ENCODE measurements at places on chromosomes 12 and 14.

DNA sequence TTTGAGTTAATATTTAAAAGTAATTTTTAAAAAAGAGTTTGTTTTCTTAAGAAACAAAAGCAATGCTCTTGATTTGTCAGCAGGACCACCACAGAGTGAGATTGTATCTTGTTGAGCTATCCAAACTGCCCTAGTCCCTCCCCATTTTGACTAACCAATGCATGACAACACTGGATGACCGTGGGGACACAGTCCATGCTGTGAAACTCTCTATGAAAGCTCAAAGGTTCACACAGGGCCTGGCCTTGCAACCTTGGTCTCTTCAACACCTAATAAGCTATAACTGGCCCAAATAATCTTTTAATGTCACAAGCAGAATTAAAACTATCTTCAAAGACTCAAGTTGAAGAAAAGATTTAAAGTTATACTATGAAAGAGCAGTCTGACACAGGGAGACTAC is 13.5 kb downstream of the ETFRF1 start:
- no peak for DNase-seq

DNA sequence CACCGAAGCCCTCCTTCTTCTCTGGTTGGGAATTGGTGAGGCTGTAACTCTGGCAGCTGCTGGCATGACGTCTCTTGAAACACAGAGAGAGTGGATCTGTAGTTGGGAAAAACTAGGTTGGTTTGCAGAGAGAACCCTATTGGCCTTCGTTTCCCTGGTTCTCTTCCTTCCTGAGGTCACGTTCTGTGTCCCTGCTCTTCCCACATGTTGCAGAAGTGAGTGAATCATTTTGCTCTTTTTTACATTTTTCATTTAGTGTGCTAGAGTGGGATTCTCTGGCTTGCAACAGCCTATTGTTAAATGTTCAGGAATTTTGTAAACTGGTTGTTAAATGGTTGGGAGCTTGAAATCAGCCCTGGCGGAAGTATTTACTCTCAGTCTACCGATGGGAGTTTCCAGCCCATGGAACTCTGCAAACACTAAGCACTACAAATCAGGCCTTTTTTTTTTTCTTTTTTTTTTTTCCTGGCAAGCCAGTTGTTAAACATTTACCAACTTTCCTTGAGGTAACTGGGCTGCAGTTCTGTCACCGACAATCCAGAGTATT is 26.8 kb upstream of the CKAP4 start:
- DNase-seq: no peak

GRCh38 chr12:96513681-96514080 is 24.3 kb downstream of the CFAP54 start:
- DNase-seq: no peak

GRCh38 chr14:68234101-68234905 is 414.7 kb downstream of the RAD51B start:
- no peak for DNase-seq

DNA sequence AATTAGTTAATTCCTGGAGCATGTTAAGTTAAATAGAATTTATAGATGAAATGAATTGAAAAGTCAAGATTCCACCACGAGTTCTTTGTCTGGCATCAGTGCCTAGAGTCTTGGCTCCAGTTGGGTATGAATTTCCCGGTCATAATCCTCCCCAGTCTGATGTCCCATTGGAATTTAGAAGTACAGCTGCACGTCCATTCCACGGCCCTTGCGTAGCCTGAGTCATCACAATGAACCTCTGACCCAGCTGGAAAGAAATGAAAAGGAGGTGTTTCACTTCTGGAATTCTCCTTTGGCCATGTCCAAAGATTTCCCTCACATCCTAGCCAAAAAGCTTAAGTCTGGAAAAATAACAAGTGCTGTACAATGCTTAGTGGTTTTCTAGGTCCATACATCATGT is 122.7 kb downstream of the KICS2 start:
- no peak for DNase-seq

DNA sequence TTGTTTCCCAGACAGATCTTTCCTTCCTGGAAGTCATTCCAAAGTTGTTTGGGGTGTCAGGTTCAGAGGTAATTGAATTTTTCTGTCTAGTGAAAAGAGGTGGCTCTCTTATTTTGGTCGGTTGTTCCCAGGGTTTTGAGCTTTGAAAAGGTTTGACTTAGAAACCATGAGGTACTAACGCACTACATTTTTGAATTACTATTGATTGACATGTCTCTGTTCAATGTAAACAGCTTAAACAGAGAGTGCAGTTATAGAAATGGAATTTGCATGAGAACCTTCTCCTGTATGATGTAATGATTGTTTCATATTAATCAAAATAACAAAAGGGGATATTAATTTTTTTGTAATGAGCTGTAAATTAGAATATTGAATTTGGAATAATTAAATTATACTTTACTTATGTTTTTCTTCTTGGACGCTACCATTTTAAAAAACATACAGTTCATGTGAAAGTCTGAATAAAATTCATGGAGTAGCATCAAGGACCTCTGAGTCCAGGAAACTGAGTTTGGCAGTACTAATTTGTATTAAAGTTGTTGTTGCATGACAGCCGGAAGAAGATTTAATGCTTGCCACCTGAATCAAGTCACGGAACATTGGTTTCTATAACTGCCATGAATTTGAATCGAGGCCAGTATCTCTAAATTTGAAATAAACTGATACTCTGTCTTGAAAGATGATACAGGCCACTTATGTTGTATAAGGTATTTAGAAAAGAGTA is 41.7 kb downstream of the NPAS3 start:
- DNase-seq: no peak

- DNase-seq: no peak
Observed at GRCh38 chr12:111218499-111218898, 150.4 kb downstream of the PHETA1 start.

- no peak for DNase-seq
Observed at GRCh38 chr14:102085948-102086708, 716 bp downstream of the HSP90AA1 start.

DNA sequence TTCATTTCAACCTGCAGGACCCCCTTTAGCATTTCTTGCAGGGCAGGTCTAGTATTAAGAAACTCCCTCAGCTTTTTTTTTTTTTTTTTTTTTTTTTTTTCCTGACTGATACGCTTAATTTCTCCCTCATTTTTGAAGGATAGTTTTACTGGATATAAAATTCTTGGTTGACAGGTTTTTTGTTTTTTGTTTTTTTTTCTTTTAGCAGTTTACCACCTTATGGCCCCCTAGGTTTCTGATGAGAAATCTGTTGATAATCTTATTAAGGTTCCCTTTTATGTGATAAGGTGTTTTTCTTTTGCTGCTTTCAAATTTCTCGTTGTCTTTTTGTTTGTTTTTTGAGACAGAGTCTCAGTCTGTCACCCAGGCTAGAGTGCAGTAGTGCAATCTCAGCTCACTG is 66.5 kb downstream of the BORCS5 start:
- no peak for DNase-seq

GRCh38 chr12:131448254-131448795 is 262.6 kb upstream of the SFSWAP start:
- DNase-seq: no peak

GRCh38 chr14:90388437-90388836 is 8.4 kb upstream of the CALM1 start:
- DNase-seq: no peak

GRCh38 chr14:93997916-93998870 is 1.1 kb downstream of the CCDC197 start:
- DNase-seq: no peak

GRCh38 chr12:115325858-115326257 is 641.9 kb upstream of the TBX3 start:
- DNase-seq: no peak

- no peak for DNase-seq
Observed at GRCh38 chr12:44286336-44286735, 450.5 kb downstream of the TMEM117 start.

DNA sequence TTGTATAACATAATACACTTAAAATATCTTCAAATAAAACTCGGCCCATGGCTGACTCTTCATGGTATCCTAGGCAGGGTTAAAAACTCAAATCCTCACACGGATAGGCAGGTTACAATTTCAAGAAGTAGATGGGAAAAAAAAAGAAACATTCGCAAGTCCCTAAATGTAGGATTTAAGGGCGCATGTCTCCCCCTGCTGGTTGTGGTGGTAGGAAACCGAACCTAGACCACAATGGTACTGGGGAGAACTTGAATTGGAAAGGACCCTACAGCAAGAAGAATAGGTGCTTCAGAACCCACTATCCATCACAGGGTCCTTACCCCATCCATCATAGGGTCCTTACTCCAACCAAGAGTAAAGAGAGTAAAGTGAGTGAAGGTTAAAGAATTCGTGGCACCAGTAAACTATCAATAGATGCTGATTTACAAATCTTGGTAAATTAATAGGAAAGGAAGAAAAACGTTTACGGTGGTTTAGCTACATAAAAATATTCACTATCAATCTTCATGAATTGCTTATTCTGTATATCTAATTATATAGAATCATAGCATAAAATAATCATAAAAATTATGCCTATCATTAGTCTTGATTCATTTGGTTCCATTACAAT is 3.3 kb upstream of the CIPC start:
- DNase-seq: peak; percentile 77
